NCI-H524 (cell line): ENCODE measurements at places on chromosomes 3 and 15.

DNA sequence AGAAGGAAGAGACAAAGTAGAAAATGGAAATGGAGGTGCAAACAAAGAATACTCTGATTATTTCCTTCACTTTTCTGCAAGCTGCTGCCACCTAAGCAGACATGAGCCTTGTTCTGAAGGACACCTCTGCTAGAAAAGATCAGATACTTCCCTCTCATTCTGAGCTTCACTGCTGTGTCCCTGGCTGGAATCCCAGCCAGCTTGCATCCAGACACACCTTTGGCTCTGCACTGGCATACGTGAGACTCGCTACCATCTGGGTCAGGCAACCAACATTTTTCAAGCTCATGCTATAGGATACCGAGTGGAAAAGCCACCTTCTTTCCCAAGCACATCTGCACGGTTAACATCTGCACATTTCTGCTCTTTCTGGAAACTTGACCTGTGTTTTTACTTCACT lies 166.7 kb upstream of the SUCLG2 start:
- no peak for DNase-seq

- no peak for DNase-seq
These were observed 1036.5 kb downstream of the ROBO2 start for GRCh38 chr3:78076379-78076778.

DNA sequence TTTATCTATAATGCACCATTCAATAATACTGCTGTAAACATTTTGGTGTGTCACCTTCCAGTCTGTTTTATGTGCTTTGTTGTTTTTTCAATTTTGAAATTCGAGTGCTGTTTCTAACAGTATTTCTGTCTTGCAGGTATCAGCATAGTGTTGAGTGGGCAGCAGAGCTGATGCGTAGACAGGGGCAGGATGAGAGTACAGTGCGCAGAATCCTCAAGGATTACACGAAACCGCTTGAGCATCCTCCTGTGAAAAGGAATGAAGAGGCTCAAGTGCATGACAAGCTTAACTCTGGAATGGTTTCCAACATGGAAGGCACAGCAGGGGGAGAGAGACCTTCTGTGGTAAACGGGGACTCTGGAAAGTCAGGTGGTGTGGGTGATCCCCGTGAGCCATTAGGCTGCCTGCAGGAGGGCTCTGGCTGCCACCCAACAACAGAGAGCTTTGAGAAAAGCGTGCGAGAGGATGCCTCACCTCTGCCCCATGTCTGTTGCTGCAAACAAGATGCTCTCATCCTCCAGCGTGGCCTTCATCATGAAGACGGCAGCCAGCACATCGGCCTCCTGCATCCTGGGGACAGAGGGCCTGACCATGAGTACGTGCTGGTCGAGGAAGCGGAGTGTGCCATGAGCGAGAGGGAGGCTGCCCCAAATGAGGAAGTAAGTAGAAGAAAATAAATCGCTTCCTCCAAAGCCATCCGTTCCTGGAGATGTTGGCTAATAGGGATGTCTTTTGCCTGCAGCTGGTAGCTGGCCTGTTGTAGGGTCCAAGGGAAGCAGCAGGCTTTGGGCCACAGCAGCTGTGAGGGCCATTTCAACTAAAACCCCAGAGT lies 19.1 kb downstream of the TSEN2 start:
- no peak for DNase-seq

DNA sequence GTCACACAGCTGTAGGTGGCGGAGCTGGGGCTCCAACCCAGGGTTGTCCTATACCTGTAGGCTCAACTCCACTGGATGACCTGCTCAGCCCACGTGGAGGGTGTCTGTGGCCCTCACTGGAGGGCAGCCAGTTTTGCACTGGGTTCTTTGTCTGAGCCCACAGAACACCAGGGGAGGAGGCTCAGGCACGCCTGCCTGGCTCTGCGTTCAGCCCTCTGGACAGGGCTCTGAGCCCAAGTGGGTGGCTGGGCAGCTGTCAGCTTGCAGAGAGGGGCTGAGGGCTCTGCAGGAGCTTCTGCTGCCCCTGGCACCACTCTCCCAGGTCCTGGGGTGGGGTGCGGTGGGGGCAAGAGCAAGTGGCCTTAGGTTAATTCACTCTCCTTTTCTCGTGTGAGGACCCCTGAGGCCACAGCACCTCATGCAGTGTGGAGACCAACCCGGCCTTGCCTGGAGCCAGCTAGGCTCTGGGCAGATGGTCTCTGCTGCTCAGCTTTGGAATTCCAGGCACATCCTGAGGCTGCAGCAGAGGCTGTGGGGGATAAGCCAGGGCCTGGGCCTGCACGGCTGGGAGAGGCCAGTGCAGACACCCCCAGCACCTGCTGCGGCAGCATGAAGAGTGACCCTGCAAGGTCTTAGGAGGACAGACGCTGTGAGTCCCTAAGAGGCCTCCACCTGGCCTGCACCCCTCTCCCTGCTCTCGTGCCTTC lies 23.5 kb downstream of the DUSP7 start:
- DNase-seq = peak; percentile 97

GRCh38 chr3:45664578-45664977 lies 24.6 kb upstream of the SACM1L start:
- DNase-seq = no peak

- DNase-seq = no peak
These were observed 4.1 kb upstream of the STAB1 start for GRCh38 chr3:52490939-52491526.

DNA sequence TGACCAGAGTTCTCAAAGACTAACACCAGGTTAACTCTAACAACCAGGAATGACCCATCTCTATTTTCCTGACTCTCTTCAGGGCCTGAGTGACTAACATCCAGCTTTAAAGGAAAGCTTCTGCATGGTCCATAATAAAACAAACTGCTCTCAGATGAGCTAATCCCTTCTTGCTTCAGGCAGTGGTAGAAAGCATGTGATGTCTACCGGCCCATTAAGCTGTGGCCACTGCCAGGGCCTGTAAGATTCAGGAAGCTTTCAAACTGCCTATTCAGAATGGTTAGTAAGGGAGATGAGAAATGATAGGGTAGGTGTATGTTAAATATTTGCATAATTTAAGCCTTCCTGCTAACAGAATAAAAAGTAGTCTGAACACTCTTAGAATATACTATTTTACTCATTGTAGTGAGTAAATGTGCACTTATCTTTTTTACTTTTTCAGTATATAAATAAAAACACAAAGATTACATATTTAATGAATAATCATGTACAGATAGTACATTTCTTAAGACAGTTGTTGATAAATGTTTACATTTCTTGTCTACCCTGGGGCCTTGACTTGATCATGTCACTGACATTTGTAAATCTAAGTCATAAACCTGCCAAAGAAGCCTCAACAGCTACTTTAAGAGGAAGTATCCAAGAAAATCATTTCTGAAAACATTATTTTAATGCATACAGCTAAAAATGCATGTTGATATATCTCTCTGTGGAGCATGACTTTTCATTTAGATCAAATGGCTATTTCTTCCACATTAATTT lies 222.0 kb downstream of the MCTP2 start:
- no peak for DNase-seq

DNA sequence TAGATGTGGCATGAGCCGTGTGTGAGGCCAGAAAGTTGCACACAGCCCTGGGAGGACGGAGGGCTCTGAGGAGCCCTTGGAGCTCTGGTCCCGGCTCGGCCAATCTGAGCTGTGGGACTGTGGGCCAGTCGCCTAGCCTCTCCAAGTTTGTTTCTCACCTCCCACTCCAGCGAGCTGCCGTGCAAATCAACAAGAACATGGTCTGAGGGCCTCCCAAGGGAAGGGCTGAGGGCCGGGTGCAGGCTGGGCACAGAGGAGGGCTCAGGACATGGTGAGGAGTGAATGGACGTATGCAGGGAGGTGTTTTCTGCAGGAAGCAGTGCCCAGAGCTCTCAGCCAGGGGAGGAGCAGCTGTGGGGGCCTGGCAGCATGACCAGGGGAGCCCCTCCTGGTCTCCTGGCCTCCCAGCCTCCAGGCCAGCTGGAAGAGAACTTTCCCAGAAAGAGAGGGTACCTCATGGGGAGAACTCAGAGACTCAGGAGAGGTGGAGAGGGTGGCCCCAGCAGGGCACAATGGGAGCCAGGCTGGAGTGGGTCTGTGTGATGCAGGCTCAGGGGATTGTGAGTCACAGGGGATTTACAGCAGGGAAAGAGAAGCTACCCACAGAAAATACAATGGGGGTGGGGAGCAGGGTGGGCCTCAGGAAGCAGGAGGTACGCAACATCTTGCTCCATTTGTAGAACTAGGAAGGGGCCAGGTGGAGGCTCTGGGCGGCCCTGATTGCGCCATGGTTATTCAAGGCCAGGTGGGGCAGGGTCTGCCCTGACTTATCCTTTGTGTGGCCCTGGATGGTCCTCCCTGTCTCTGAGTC lies 24.8 kb downstream of the PSTPIP1 start:
- no peak for DNase-seq

DNA sequence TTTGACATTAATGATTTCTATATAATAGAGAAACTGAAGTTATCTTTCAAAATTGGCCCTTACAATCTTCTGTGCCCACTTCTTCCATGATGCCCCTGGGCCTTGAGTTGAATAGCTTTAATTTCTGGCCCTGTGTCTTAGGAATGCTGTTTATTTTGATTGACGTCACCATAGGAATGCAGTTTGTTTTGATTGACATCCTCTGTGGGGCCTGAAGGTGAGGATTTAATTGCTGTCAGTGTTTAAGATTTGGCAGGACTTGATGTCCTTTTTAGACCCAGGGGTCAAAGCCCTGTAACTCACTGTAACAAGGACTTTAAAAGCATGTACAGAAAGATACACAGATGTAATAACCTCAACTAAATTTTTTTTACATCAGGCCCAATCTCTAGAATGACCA lies 83.3 kb downstream of the GLDN start:
- no peak for DNase-seq

DNA sequence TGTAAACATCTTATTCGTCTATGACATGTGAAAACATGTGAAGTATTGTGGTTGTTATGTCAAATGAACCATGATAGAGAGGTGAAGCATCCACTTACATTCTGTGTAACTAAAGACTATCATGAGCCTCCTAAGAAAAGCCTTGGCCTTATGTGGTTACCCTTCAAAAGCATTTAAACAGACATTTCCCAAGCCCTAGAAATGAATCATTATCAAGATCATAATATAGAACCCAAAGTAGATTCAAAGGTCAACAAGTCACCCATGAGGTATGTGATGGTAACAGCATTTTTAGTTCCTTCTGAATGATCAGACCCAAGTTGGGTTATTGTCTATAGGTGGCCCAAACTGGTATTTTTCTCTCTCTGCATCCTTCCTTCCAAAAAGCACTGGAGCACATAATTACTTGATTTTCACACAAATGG lies 408.0 kb downstream of the TBL1XR1 start:
- DNase-seq = no peak

GRCh38 chr3:100630664-100631063 lies 21.3 kb downstream of the ADGRG7 start:
- no peak for DNase-seq

- DNase-seq = peak; percentile 90
These were observed 15.3 kb upstream of the IREB2 start for GRCh38 chr15:78422571-78423340.

GRCh38 chr3:30258426-30259392 lies 347.7 kb upstream of the TGFBR2 start:
- no peak for DNase-seq

- no peak for DNase-seq
These were observed 10.7 kb downstream of the SCG5 start for GRCh38 chr15:32652178-32652577.

DNA sequence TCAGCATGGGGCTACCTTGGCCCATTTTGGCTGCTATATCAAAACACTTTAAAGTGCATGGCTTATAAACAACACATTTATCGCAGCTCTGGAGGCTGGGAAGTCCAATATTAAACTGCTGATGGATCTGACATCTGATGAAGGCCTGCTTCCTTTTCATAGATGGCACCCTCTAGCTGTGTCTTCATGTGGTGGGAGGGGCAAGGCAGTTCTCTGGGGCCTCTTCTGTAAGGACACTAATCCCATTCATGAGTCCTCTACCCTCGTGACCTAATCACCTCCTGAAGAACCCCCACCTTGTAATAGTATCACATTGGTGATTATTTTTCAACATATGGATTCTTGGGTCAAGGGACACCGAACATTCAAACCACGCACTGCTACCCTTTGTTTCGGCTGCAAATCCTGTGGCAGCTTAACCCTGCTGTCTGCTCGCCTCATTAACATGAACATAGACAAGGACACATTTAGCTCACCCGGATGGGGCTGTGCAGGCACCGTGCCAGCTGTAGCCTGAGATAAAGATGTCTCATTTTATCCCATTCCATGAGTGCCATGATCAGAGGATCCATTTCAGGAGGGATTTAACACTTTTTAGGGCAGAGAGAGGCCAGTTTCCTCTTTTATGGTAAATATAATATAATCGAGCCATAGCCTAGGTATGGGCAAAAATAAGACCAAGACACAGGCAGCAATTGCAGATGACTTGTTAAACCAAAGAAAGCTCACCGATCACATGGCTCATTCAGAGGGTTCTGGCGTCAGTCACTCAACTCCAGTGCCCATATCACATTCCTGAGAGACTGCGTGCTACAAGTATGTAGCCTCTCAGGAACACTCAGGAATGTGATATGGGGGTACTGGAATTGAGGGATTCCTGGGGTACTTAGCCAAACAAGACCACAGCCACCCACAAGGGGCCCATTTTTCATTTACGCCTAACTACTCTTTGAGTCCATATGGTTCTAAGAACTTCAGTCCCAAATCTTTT lies 251.1 kb upstream of the ST8SIA2 start:
- DNase-seq = no peak

DNA sequence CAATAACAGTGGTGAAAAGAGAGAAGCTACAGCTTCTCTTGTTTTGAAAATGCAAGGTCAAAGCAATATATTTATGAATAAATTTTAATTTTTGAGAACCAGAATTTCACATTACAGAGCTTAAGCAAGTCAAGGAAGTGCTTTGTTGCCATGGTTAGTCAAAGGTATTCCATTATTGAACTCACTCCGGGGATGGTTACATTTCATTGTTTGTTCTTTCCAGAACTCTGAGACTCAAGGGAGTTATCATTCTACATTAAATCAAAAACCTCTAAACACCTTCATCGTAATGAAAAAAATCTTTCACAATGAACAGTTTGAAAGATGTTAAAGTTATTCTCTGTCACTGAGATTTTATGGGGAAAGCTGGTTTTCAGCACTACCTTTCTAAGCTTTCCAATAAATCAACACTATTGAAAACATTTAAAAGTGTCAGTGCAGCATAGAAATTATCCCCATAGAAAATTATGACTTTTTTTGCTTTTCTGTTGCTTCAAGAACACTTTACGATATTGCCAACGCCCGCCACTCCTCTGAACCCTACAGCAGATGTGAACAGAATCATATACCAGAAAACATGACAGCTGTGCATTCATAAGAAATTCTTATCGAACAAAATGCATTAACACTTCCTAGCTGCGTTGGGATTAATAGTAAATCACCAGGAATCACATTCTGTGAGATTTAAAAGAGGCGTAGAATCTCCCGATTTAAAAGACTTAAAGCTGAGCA lies 83.0 kb downstream of the OTOL1 start:
- peak; percentile 78 for DNase-seq

- no peak for DNase-seq
These were observed 141.7 kb downstream of the PDCD6IP start for GRCh38 chr3:33940149-33940548.

GRCh38 chr3:65828706-65829105 lies 210.0 kb downstream of the MAGI1 start:
- DNase-seq = no peak

- DNase-seq = peak; percentile 83
These were observed 65.1 kb downstream of the EPHB1 start for GRCh38 chr3:134860141-134860540.

- DNase-seq = no peak
These were observed 1100.4 kb downstream of the ROBO2 start for GRCh38 chr3:78140274-78140673.

- no peak for DNase-seq
These were observed 95.2 kb upstream of the UBE2E1 start for GRCh38 chr3:23710555-23710954.
